Suprapubic skin (tissue), 4 donors: ENCODE measurements at places on chromosomes 1 and 21.

DNA sequence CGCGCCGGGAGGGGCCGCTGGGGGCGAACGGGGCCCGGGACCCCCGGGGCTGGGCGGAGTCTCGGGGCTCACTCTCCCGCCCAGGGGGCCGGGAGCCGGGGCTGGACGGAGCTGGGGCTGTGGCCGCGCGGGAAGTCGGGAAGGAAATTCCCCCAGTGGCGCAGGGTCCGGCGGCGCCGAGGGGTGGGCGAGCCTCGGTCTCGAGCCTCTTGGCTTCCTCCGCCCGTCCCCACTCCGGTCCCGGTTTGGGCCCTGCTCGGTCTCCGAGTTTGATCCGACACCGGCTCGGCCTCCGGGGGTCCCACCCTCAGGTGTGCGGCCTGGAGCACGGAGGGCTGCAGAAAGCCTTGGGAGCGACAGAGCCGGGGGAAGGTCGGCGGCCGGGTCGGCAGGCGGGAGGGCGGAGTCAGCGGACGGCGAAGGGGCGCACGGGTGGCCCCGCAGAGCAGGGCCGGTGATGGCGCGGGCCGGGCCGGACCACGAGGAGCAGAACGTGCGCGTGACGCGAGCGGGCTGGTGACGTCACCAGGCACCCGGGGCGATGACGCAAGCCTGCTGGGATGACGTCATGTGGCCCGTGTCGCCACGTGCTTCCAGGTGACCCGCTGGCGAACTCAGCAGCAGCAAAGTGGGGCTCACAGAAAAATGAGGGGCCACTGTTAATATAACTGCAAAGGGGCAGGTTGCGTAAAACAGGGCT lies 610 bp upstream of the HES4 start:
- H3K27ac ChIP-seq = peak overlapping the region; percentile 89
- peaks cover 66% of the 10 kb centered on the region for H3K4me1 ChIP-seq
- H3K36me3 ChIP-seq = no peaks in the 10 kb centered on the region
- peaks cover 87% of the 10 kb centered on the region for H3K27me3 ChIP-seq
- H3K4me3 ChIP-seq = peak overlapping the region; percentile 56

DNA sequence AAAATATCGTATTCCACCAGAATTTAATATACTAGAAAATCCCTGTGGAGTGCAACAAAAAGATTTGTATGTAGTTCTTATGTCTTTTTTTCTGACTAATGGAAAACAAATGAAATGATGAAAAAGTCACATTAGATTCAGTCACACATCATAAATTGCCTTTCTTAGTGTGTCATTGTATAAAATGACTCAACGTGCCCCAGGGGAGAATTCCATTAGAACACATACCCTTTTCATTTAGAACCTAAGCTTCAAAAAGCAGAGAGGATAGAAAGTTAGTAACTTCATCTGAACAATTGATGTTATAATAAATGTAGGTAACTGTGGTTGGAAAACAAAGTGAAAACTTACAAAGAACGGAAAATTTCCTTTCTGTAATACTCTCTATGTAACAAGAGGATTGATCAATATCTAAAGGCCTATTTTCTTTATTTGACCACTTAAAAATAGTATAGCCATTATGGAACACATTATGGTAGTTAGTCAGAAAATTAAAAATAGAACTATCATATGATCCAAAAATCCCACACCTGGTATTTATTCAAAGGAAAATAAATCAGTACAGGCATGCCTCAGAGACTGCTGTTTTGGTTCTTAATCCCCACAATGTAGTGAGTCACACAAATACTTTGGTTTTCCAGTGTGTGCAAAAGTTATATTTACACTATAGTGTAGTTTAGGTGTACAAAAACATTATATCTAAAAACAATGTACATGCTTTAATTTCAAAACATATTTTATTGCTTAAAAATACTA lies 1016.1 kb downstream of the KCNT2 start:
- no peak overlapping the region for H3K4me3 ChIP-seq
- no peak for DNase-seq
- H3K27me3 ChIP-seq = no peaks in the 10 kb centered on the region
- H3K27ac ChIP-seq = no peak overlapping the region
- H3K4me1 ChIP-seq = peaks cover 3% of the 10 kb centered on the region

GRCh38 chr1:81409262-81409661 lies 391.5 kb upstream of the ADGRL2 start:
- H3K4me1 ChIP-seq = peaks cover 5% of the 10 kb centered on the region
- H3K27me3 ChIP-seq = no peaks in the 10 kb centered on the region
- DNase-seq = no peak
- H3K4me3 ChIP-seq = no peak overlapping the region
- H3K36me3 ChIP-seq = no peaks in the 10 kb centered on the region

GRCh38 chr1:247440001-247440620 lies 17.8 kb downstream of the OR2B11 start:
- no peak overlapping the region for H3K4me3 ChIP-seq
- DNase-seq = no peak
- no peaks in the 10 kb centered on the region for H3K36me3 ChIP-seq
- H3K27ac ChIP-seq = no peak overlapping the region

GRCh38 chr1:30754684-30755171 lies 2.8 kb downstream of the LAPTM5 start:
- DNase-seq = no peak
- H3K36me3 ChIP-seq = no peaks in the 10 kb centered on the region
- no peaks in the 10 kb centered on the region for H3K27me3 ChIP-seq
- H3K27ac ChIP-seq = no peak overlapping the region
- H3K4me3 ChIP-seq = peak overlapping the region; percentile 41

GRCh38 chr1:36154765-36155407 lies 1.1 kb upstream of the MAP7D1 start:
- DNase-seq = no peak
- H3K27ac ChIP-seq = peak overlapping the region; percentile 95
- H3K4me3 ChIP-seq = peak overlapping the region; percentile 77

DNA sequence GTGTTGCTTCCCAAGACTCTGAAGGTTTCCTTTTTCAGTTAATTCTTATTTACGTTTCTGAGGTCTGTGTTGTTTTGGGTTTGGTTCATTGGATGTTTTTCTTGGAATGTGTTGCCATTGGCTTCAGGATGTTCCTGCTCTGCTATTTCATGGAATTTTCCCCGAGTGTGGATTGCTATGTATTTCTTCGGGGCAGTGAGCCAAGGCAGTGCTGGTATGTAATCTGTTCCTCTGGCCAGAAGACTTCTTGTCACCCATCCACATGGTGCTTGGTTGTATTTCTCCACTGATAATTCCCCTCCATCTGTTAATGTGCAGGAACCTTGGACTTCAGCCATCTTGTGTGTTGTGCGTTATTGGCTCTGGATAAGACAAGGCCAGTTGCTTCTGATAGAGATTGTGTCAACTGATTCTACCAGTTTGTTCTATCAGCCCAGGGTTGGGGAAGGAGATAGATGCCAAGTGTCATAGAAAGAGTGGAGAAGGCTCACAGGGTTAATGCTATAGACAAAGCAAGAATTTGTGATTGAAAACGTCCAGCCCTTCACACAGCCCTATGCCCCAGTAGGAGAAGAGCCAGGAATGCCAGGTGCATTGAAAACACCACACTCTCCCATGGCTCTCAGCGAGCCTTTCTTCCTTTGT lies 505.2 kb downstream of the PLPP3 start:
- H3K36me3 ChIP-seq = no peaks in the 10 kb centered on the region
- peak overlapping the region; percentile 51 for H3K27ac ChIP-seq
- H3K27me3 ChIP-seq = no peaks in the 10 kb centered on the region
- DNase-seq = peak; percentile 87

DNA sequence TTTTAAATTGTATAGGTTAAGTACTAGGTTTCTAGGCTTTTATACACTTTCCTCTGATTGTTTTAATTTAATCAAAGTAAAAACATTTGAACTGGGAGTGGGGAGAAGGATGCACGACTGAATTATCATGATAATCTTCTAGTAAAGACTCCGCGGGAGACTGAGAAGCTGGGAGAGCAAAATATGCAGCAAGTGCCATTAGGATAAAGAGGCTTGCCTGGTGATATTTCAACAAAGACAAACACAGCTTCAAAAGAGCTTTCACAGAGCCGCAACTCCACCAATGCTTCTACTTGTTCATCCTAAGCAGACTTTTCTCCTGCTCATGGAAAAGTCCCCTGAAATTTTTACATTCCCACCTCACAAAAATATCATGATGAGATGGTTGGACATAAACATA lies 239.0 kb upstream of the PTBP2 start:
- H3K27me3 ChIP-seq = no peaks in the 10 kb centered on the region
- peaks cover 2% of the 10 kb centered on the region for H3K4me1 ChIP-seq
- H3K36me3 ChIP-seq = no peaks in the 10 kb centered on the region
- DNase-seq = no peak
- H3K4me3 ChIP-seq = no peak overlapping the region

DNA sequence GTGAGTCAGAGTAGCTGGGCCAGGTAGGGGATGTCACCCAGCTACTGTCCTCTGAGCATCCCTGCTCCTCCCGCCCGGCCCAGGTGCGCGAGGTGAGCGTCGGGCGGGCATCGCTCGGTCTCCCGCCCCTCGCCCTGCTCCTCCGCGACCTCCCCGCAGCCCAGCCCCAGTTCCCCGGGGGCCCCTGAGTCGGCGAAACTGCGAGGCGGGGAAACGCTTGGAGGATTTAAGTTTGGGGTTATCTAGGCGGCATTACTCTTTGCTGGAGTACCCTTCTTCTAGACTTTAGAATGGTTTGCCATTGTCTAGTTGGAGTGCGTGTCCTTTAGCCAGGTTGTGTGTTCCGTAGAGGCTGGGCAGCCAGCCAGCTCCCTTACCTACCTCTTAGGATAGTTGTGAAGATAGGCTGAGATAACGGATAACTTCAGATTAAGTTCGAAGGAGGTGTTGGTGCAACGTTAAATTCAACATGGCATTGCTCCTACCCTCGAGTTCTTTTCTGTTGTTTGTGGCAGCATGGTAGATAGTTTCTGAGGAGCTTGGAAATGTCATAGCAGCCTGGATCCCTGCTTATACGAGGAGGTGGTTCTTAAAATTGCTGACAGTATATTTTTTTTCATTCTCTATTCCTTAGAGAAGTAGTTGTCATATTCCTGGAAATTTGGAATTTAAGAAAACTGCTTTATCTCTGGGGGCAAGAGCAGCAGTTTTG lies 697 bp downstream of the AGO3 start:
- no peaks in the 10 kb centered on the region for H3K36me3 ChIP-seq
- peak; percentile 66 for DNase-seq
- no peaks in the 10 kb centered on the region for H3K27me3 ChIP-seq
- peaks cover 32% of the 10 kb centered on the region for H3K4me1 ChIP-seq

DNA sequence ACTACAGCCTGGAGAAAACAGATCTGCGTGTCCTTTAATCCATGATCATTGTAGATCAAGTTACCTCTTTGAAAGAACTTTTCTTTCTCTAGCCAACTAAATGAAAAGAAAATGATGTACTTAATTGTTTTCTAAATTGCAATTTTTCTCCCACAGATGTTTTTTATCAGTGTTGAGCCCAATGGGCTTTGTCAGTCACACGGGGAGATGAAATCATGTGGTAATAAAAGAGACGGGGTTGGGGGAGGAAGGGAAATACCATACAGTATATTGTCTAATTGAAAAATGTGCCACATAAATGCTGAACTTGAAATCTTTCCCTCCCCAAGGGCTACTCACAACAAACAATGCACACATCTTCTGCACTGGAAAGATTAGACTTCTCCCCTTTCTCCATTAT lies 58.4 kb downstream of the NTMT2 start:
- no peaks in the 10 kb centered on the region for H3K27me3 ChIP-seq
- DNase-seq = no peak
- H3K4me1 ChIP-seq = no peaks in the 10 kb centered on the region
- H3K27ac ChIP-seq = no peak overlapping the region
- no peaks in the 10 kb centered on the region for H3K36me3 ChIP-seq

DNA sequence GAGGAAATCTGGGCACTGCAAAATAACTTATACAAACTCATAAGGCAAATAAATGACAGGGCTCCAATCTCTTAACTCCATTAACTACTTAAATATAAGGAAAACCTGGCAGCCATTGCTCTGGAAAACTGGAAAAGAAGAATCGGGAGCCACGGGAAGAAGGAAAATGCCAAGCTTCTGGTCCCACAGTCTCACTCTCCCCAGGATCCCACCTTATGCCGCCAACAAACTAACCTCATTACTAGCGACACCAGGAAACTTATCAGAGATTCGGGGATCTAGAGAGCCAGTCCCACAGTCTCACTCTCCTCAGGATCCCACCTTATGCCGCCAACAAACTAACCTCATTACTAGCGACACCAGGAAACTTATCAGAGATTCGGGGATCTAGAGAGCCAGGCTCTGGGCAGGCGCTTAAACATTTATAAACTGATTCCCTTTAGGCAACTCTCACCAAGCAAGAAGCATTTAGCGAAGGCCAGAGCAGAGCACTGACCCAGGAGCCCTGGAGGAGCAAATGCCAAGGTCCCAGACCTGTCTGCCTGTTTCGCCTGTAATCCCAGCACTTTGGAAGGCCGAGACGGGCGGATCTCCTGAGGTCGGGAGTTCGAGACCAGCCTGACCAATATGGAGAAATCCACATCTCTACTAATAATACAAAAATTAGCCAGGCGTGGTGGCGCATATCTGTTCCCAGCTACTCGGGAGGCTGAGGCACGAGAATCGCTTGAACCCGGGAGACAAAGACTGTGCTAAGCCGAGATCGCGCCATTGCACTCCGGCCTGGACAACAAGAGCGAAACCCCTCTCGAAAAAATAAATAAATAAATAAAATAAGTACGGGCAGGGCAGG lies 720 bp downstream of the PSMB2 start:
- no peaks in the 10 kb centered on the region for H3K27me3 ChIP-seq
- H3K4me3 ChIP-seq = peak overlapping the region; percentile 86
- peak overlapping the region; percentile 88 for H3K27ac ChIP-seq
- no peak for DNase-seq
- H3K36me3 ChIP-seq = no peaks in the 10 kb centered on the region
- peaks cover 50% of the 10 kb centered on the region for H3K4me1 ChIP-seq

DNA sequence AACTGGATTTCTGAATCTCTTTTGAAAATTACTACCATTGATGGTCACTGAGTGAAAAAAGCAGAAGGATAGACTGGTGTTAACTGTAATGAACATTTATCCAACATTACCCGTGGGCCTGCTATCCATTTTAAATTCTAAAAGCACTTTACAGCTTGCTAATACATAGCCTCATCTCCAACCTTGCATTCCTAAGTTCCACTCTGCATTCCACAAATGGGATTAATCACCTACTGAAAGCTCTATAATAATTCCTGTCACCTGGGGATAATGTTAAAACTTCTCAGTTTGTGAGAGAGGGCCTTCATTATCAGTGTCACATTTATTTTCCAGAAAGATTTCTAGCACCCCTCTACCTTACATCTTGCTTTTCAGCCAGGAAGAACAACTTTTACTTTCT lies 38.2 kb downstream of the PTPRC start:
- DNase-seq = no peak
- H3K36me3 ChIP-seq = no peaks in the 10 kb centered on the region
- peaks cover 5% of the 10 kb centered on the region for H3K4me1 ChIP-seq
- no peak overlapping the region for H3K27ac ChIP-seq
